ENCODE measurements at places on chromosomes 2 and 18. TPM values are rescaled to one million over a fixed set of nuclear protein-coding genes. Genes with fewer than 3 reads are reported as not detected.

The TBR1 gene
- not detected for total RNA-seq

DNA sequence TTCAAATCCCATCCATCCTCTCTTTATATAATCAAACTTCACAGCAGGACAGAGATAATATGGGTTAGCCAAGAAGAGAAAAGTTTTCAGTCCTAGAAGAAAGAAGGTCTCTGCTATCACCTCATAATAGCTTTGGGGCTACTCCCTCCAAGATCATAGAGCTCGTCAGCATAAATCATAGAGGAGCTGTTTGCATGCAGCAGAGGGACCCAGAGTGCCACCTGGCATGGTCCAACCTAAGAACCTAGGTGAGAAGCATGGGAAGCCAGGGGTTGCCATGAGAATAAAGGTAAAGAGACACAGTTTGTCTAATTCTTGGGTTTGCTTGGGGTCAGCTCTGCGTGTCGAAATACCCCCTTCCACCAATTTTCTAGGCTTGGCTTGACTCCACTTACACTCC, 87.1 kb upstream of the CYP1B1 start:
- H3K36me3 ChIP-seq, result no peaks in the 10 kb centered on the region
- H3K27ac ChIP-seq, result no peak overlapping the region
- no peaks in the 10 kb centered on the region for H3K27me3 ChIP-seq
- DNase-seq, result no peak
- H3K4me3 ChIP-seq, result no peak overlapping the region
- peaks cover 10% of the 10 kb centered on the region for H3K4me1 ChIP-seq

The KLHL30 gene
- total RNA-seq, result 8.8 TPM

The DYSF gene
- 21.3 TPM for total RNA-seq

DNA sequence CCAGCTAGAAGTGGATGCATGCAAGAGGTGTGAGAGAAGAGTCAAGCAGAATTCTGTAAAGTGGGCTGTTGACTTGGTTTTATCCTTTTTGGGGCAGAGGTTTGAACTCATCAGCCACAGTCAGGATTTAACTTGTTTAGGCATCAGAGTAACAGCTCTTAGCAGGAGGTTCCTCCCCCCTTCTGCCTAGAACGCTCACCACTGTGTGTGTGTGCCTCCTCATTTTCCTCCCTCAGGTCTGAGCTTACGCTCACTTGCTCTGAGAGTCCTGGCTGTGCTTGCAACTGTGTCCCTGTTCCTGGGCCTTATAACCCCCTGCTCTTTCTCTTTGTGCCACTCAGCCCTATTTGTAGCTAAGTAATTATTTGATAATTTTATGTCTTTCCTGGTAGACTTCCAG, 167.9 kb downstream of the TMEM182 start:
- H3K4me3 ChIP-seq, result no peak overlapping the region
- no peak for DNase-seq
- H3K36me3 ChIP-seq, result no peaks in the 10 kb centered on the region
- H3K27me3 ChIP-seq, result no peaks in the 10 kb centered on the region
- H3K27ac ChIP-seq, result no peak overlapping the region

DNA sequence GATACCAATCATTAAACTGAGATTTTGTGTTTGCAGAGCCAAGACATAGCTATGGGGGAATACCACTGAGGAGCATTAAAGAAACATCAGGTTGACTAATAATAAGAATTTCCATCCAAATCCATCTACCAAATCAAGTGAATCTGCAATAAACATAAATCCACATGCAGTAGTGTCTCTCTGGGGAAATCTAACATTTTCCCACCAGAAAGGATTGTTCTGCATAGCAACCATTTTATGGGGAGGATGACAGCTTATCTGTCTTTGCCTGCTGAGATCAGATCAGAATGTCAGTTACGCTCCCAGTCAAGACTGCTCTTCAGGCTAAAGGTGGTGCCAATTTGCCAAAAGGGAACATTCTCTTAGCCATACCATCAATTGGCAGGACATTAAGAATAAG, 1098.9 kb upstream of the CHAC2 start:
- no peak for DNase-seq
- no peak overlapping the region for H3K27ac ChIP-seq
- H3K36me3 ChIP-seq, result no peaks in the 10 kb centered on the region

DNA sequence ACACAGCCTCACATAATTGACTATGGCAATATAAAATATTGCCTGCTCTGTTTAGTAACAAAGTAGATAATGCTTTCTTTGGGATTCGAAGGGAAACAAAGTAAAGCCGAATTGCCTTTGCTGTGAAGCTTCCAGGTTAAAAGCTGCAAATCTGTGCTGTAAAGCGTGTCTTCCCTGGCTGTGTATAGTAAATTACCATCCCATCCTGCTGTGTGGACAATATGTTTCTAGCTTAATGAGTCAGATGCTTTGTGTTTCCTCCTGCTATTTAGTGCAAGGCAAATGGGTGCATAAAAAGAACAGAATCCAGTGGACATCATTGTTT, 265.1 kb downstream of the SOCS6 start:
- H3K4me1 ChIP-seq, result no peaks in the 10 kb centered on the region
- H3K27ac ChIP-seq, result no peak overlapping the region
- DNase-seq, result no peak
- no peak overlapping the region for H3K4me3 ChIP-seq
- H3K36me3 ChIP-seq, result no peaks in the 10 kb centered on the region
- no peaks in the 10 kb centered on the region for H3K27me3 ChIP-seq

The ABCG8 gene
- total RNA-seq, result not detected

The PID1 gene
- 44.8 TPM for total RNA-seq

The XDH gene
- total RNA-seq, result not detected

DNA sequence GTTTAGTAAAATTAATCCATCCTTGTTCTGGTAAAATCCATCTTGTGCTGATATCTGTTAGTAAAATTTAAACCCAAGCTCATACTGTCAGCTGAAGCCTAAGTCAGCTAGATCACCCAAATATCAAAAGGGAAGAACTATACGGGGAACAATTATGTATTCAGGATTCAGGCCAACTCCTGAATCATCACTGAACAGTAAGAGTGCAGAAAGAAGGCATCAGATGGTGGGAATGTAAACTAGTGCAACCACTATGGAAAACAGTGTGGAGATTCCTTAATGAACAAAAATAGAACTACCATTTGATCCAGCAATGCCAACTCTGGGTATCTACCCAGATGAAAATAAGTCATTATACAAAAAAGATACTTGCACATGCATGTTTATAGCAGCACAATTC, 81.8 kb downstream of the RAPGEF4 start:
- H3K36me3 ChIP-seq, result no peaks in the 10 kb centered on the region
- H3K4me3 ChIP-seq, result no peak overlapping the region
- DNase-seq, result no peak
- H3K27me3 ChIP-seq, result no peaks in the 10 kb centered on the region

GRCh38 chr18:22563164-22563583, 145.5 kb upstream of the CTAGE1 start:
- H3K4me1 ChIP-seq, result peaks cover 5% of the 10 kb centered on the region
- no peak for DNase-seq
- peak overlapping the region; percentile 21 for H3K4me3 ChIP-seq
- H3K27ac ChIP-seq, result peak overlapping the region; percentile 25
- no peaks in the 10 kb centered on the region for H3K27me3 ChIP-seq

The CTNNA2 gene
- total RNA-seq, result 0.12 TPM

GRCh38 chr2:238262496-238263122, 22.8 kb upstream of the HES6 start:
- H3K4me3 ChIP-seq, result no peak overlapping the region
- no peak overlapping the region for H3K27ac ChIP-seq
- H3K27me3 ChIP-seq, result no peaks in the 10 kb centered on the region
- H3K4me1 ChIP-seq, result no peaks in the 10 kb centered on the region
- no peaks in the 10 kb centered on the region for H3K36me3 ChIP-seq
